T-helper 9 cell (primary cell): ENCODE measurements at places on chromosomes 7 and 10.

- DNase-seq, result no peak
Observed at GRCh38 chr10:112471878-112472487, 25.0 kb downstream of the VTI1A start.

GRCh38 chr7:155811895-155812761 lies at the start of gene SHH:
TSS of gene SHH (minus strand) at chr7:155812463. CDS start at chr7:155812122, 341 bp downstream.
- no peak for DNase-seq

GRCh38 chr7:80785276-80785675 lies 133.6 kb downstream of the SEMA3C start:
- DNase-seq, result no peak

- no peak for DNase-seq
Observed at GRCh38 chr10:66931340-66931948, 5.6 kb downstream of the LRRTM3 start.
